ENCODE measurements at places on chromosomes 12 and 14.

- no peaks in the 10 kb centered on the region for H3K4me1 ChIP-seq
- no peaks in the 10 kb centered on the region for H3K36me3 ChIP-seq
- H3K4me3 ChIP-seq = no peak overlapping the region
Observed at GRCh38 chr12:97385121-97385520, 77.5 kb upstream of the RMST start.

- peaks cover 16% of the 10 kb centered on the region for H3K36me3 ChIP-seq
- no peak for DNase-seq
- H3K27ac ChIP-seq = no peak overlapping the region
- H3K4me1 ChIP-seq = no peaks in the 10 kb centered on the region
- H3K27me3 ChIP-seq = no peaks in the 10 kb centered on the region
- no peak overlapping the region for H3K4me3 ChIP-seq
Observed at GRCh38 chr14:63988579-63988978, 135.8 kb downstream of the SYNE2 start.

DNA sequence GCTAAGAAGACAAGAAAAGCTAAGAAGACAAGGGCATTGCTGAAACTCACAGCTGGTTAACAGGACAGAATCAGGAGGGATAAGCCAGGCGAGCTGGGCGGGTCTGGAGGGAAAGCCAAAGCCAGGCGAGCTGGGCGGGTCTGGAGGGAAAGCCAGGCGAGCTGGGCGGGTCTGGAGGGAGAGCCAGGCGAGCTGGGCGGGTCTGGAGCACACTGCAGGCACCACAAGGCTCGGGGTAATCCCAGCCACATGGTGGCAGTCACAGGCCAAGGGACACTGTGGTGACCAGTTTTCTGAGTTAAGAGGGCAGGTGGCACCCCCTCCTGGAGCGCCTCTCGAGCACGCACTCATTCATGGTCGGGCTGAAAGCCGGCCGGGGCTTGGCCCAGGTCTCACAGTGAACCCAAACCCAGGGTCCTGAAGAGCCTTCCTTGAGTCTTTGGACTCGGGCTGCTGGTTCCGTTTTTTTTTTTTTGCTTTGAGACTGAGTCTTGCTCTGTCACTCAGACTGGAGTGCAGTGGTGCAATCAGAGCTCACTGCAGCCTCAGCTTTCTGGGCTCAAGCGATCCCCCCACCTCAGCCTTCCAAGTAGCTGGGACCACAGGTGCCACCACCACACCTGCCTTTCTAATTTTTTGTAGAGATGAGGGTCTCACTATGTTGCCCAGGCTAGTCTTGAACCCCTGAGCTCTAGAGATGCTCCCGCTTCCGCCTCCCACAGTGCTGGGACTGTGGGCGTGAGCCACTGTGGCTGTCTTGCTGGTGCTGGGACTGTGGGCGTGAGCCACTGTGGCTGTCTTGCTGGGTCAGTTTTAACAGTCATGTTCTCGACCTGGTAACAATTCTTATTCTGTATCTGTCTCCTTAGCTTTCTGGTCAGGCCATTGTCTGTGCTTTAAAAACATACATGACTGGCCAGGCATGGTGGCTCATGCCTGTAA, 40.2 kb downstream of the HSP90AA1 start:
- H3K27ac ChIP-seq = no peak overlapping the region
- no peak overlapping the region for H3K4me3 ChIP-seq
- H3K36me3 ChIP-seq = peaks cover 75% of the 10 kb centered on the region

DNA sequence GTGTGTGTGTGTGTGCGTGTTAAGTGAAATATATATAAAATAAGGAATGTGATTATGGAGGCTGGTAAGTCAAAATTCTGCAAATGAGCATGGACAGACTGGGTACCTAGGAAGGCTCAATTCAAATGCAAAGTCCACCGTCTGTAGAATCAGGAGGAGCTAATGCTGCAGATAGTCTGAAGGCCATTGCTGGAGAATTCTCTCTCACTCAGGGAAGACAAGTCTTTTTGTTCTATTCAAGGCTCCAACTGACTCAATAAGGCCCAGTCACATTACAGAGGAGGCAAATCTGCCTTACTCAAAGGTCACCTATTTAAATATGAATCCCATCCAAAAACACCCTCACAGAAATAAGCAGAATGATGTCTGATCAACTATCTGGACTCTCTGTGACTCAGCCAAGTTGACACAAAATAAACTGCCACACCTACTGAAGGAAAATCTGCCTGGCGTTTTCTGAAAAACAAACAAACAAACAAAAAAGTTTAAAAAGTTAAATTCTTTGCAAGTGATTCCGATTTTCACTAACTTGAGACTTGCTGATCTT, 684 bp upstream of the KLRF2 start:
- H3K4me1 ChIP-seq = no peaks in the 10 kb centered on the region
- H3K27me3 ChIP-seq = no peaks in the 10 kb centered on the region
- H3K27ac ChIP-seq = no peak overlapping the region

GRCh38 chr14:94562022-94562421, 780 bp downstream of the SERPINA4 start:
- no peaks in the 10 kb centered on the region for H3K4me1 ChIP-seq
- H3K27ac ChIP-seq = no peak overlapping the region
- H3K36me3 ChIP-seq = no peaks in the 10 kb centered on the region
- peaks cover 3% of the 10 kb centered on the region for H3K27me3 ChIP-seq
- no peak for DNase-seq

- H3K27me3 ChIP-seq = no peaks in the 10 kb centered on the region
- no peak overlapping the region for H3K27ac ChIP-seq
- no peaks in the 10 kb centered on the region for H3K36me3 ChIP-seq
Observed at GRCh38 chr12:19048943-19049342, 80.6 kb upstream of the PLEKHA5 start.

DNA sequence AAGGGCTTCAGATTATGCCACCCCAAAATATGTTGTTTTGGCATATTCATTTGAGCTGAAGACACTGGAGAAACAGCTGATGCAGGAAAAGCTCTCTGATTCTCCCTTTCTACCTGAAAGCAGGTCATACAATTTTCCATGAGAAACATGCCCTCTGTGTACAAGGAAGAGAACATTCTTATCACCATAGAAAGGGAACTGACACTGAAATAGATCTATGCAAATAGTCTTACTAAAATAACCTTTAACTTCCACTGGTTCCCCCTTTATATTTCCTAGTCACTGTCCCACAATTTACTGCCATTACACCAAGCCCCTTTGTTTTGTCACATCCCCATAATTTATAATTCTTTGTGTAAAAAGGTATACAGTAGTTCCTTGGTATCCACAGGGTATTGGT, 9.6 kb upstream of the PHC1 start:
- no peak overlapping the region for H3K27ac ChIP-seq
- DNase-seq = no peak
- no peak overlapping the region for H3K4me3 ChIP-seq

GRCh38 chr12:50927356-50927755, 25.0 kb upstream of the HIGD1C start:
- no peak for DNase-seq
- H3K4me3 ChIP-seq = no peak overlapping the region
- H3K27ac ChIP-seq = no peak overlapping the region

DNA sequence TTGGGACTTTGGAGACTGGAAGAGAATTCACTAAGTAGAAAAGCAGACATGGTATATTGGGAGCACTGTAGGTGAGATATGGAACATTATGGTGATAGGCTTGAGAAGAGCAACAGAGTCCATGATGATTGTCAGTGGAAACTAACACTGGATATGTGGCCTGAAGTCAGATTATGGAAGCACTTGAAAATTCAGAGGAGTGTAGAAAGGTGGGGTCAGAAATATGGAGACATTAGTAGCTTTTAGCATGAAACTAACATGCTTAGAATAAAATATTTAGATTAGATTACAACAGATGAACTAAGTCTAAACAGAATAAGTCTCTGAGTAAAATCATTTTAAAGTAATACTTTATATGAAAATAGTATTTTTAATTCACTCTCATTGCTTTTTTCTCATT, 499.1 kb downstream of the TMEM117 start:
- peaks cover 6% of the 10 kb centered on the region for H3K4me1 ChIP-seq
- no peaks in the 10 kb centered on the region for H3K36me3 ChIP-seq
- H3K4me3 ChIP-seq = no peak overlapping the region
- H3K27ac ChIP-seq = no peak overlapping the region

DNA sequence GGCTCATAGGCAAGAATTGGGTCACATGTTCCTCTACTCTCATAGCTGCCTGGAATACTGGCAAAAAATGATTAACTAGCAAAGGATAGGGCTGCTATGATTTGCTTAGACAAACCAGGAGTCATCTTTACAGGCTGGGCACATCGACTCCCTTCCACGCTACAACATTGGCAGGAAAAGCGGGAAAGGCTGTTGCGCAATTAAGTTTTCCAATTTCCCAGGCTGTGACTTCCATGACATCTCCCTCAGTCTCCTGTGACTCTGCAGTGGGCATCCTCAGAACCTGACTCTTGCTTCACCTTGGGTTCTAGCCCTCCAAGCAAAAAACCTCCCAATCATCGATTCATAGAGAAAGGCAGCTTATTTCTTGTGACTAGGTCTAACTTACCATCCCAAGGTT, 184.5 kb upstream of the E2F7 start:
- no peaks in the 10 kb centered on the region for H3K4me1 ChIP-seq
- DNase-seq = no peak
- H3K36me3 ChIP-seq = no peaks in the 10 kb centered on the region
- no peak overlapping the region for H3K4me3 ChIP-seq
- no peak overlapping the region for H3K27ac ChIP-seq

GRCh38 chr14:89384023-89384422, 33.0 kb downstream of the FOXN3 start:
- H3K27ac ChIP-seq = no peak overlapping the region
- H3K4me3 ChIP-seq = no peak overlapping the region
- H3K27me3 ChIP-seq = no peaks in the 10 kb centered on the region
- no peaks in the 10 kb centered on the region for H3K4me1 ChIP-seq
- H3K36me3 ChIP-seq = peaks cover 3% of the 10 kb centered on the region

Measured in endodermal cell (in vitro differentiated cells).